ENCODE measurements at places on chromosomes 1 and 21.
A peak's percentile ranks its signal among the peaks of the same experiment; 100 is the strongest.

- peak; percentile 83 for DNase-seq
Measured at GRCh38 chr1:44652445-44653106, 21.7 kb downstream of the TMEM53 start.

GRCh38 chr1:7560128-7560527 lies 211.0 kb upstream of the VAMP3 start:
- DNase-seq = no peak

DNA sequence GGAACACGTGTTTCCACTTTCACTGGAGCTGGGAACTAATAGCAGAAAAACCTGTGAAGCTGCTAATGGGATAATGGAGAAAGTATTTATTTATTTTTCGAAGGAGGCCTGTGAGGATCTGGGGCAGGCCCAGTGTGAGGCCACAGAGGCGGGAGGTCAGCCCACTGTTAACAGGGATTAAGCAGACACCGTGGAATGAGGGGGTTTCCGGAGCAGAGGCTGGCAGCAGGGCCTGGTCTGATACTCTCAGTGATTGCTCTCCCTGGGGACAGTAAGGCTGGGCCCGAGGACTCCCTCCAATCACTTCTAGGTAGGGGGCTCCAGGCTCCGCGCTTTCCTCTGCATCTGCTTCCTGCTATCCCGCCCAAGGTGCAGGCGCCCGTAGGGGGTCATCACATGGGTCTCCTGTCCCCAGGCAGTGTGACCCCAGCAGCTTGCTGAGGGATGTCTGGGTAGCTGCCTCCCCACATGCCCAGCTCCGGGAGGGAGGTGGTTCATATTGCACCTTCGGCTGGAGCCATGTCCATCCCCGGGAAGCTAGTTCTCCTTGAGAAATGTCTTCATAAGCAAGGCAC lies 28.8 kb upstream of the CDCA8 start:
- no peak for DNase-seq

DNA sequence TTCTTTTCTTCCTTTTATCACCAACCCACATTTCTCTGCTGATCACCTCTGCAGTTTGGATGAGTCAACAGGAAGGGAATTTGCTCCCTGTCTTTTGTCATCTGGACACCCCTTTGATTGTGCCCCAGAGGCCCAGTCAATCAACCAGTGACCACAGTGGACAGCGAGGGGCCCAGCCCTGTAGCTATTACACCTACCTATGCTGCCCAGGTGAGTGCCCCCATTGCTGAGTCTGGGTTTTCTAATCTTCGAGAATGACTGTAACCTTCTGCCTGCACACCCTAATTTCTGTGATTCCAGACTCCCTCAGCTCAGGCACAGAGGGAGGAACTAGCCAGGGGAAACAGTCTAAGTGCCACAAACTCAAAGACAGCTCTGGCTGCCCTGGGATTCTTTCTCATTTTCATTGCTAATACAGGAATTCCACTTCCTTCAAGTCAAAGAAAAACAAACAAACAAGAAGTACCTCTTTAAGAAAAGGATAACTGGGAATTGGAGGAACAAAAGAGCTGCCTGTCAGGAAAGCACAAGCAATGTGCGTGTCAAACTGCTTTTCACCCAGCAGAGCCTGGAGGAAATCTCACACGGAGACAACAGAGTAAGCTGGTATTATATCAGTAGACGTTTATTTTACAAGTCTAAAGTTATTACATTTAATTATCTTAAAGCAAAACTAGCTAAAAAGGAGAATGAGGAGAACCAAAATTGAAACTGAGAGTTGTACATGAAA lies 311.1 kb downstream of the AJAP1 start:
- no peak for DNase-seq

- DNase-seq = no peak
Measured at GRCh38 chr1:247352175-247352574, 20.5 kb upstream of the ZNF496 start.
